ENCODE measurements at places on chromosomes 13 and 19.

GRCh38 chr13:101624210-101624922 is 171.9 kb downstream of the ITGBL1 start:
- no peak for DNase-seq

GRCh38 chr13:25775986-25776385 is 275.8 kb downstream of the SHISA2 start:
- DNase-seq, result no peak

GRCh38 chr13:19663416-19663979 is 30.0 kb downstream of the MPHOSPH8 start:
- no peak for DNase-seq

- peak; percentile 17 for DNase-seq
Measured at GRCh38 chr19:56838024-56838908, 2.3 kb downstream of the PEG3 start.

DNA sequence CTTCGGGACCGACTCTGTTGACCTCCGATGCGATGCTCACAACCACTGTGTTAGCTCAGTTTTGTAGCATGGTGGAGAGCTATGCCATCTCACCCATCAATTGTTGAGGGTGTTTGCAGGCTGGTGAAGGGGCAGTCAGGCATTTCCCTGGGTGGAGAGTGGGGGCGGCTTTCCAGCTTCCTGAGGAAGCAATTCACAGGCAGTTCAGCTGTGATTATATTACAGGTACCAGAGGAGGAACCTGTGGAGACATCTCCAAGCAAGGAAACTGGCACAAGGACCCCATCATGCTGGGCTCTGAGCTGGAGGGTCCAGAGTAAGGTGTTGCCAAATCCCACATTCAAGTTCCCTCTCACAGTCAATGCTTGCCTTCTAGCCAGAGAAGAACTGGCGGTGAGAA is 166.0 kb upstream of the ZNF536 start:
- no peak for DNase-seq

GRCh38 chr13:59893266-59893665 is 270.5 kb downstream of the DIAPH3 start:
- DNase-seq, result no peak

GRCh38 chr13:50033725-50034124 is 18.5 kb downstream of the KCNRG start:
- no peak for DNase-seq

- no peak for DNase-seq
Measured at GRCh38 chr13:52112591-52112990, 16.3 kb downstream of the NEK5 start.

DNA sequence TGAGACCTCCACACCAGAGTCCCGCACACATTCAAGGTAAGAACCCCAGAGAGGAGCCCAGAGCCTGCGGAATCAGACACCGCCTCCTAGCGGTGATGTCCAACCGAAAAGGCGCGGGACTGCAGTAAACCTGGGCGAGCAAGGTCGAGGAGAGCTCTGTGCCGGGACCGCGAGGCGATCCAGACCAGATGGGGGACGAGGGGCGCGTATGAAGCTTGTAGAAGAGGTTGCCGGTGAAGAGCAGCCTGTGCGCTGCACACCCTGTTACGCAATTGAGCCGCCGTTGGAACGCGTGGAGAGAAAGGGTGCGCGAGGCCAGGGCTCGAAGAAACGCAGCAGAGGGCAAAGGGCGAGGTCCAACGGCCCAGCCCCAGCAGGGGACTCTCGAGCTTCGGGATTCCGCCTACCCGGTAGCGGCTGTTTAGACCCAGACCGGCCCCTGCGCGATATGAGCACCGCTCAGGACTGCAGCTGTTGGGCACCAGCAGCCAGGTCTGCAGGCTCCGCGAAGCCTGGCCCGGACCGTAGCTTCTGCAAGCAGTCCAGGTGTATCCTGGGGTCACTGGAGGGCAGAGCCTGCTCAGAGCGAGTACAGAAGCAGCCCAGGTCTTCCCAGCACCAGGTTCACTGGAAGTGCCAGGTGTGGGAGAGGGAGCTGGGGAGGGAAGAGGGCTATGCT is 65.9 kb upstream of the ZNF599 start:
- no peak for DNase-seq

DNA sequence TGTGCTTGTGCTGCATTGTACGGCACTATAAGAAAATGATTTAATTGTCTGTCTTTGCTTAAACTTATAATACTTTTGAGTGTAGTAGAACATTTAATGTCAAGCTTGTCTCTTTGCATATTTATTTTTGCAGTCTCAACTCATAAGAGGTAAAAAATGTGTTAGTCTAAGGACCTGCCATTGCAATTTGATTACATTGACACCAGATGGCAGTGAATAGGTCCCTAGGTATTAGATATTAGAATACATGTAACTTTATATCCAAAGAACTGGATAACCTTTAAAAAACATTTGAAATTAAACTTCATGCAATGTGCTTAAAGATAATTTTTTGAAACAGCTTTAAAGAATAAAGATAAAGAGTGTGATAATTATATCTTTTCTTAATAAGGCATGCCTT is 1421.3 kb downstream of the OLFM4 start:
- no peak for DNase-seq

DNA sequence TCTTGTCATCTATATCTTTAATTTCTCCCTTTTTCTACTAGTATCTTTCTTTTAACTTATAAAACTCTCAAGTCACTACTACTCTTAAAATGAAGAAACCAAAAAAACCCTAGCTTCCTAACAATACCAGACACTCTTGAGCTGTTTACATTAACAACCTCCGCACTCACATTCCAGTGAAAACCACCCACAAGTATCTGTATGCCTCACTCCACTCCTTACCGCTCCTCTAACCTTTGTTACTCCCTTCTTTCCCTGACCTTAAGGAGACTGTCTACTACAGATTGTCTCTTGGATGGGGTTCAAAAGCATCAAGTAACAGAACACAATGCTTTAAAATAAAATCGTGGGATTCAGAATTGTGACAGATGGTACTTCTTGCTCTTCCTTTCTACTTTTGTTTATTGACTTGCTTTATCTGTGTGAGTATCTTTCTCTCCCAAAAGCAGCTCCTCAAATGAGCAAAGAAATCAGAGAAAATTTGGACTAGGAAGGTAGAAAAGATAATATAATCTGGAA is 110.0 kb upstream of the FBXL3 start:
- DNase-seq, result no peak

- no peak for DNase-seq
Measured at GRCh38 chr19:47464675-47465419, 6.8 kb downstream of the SLC8A2 start.

DNA sequence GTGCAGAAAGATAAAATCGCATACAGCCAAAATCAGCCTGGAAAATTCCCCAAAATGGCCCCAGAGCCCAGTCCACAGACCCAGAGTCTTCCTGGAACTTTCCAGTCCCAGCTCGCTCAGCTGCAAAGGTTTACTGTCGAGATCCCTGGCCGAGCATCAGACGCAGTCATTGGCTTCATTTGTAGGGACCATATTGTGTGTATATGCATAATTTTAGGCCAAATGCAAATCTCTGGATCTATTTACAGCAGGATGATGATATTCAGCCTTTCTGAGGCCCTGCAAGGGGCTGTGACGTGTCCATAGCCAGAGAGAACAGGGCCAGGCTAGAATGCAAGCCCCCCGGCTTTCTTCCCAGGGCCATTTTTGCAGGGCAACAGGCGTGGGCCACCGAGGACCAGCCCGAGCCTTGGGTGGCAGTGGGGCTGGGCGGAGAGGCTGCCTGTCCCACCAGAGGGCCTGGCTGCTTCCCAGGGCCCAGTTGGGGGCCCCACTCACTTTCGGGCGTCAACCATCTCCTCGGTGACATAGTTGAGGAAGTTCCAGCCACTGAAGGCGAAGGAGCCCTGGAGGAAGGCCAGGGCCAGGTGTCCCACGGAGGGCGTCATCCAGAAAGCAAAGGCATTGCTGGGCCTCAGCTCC is 13.7 kb downstream of the SLC7A10 start:
- DNase-seq, result no peak

DNA sequence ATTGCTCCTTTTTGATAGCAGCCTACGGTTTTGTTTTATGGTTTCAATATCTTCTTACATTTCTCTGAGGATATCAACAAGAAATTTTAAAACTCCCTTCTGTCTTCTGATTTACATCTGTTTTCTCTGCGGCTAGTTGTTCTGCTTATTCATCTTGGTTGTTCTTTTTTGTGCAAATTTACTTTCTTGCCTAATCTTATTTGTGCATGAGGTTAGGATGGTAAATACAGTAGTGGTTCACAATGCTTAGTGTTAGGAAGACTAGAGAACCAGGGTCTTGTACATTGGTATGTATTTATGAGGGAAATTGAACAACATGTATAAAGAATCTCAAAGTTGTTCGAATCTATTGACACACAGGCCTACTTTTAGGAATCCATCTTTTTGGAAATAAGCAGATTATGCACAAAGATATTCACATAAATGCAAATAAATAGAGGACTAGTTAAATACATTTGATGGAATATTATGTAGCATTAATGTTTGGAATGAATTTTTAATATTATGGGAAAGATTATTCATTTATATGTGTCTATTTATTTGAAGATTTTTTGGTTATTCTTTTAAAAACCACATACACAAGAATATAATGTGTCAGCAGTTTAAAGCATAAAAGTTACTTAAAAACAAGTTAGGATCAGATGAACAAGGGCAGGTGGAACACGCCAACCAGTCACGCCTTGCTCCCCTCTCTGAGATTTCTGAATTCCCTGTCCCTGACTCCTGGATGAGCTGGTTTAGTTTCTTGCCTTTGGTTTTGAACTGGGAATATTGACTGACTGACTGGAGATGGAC is 51.4 kb upstream of the RFC3 start:
- no peak for DNase-seq

DNA sequence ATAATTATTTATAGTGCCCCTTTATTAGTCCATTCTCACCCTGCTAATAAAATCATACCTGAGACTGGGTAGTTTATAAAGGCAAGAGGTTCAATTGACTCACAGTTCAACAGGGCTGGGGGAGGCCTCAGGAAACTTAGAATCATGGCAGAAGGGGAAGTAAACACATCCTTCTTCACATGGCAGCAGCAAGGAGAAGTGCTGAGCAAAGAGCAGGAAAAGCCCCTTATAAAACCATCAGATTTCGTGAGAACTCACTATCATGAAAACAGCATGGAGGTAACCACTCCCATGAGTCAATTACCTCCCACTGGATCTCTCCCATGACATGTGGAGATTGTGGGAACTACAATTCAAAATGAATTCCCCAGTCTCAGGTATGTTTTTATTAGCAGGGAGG is 89.9 kb upstream of the STARD13 start:
- DNase-seq, result no peak

- DNase-seq, result no peak
Measured at GRCh38 chr19:43465468-43466120, at the start of gene LYPD3. TSS of gene LYPD3 (minus strand) at chr19:43465608. CDS start at chr19:43465571, 37 bp downstream.

- DNase-seq, result no peak
Measured at GRCh38 chr13:80952158-80952557, 611.2 kb upstream of the SPRY2 start.

DNA sequence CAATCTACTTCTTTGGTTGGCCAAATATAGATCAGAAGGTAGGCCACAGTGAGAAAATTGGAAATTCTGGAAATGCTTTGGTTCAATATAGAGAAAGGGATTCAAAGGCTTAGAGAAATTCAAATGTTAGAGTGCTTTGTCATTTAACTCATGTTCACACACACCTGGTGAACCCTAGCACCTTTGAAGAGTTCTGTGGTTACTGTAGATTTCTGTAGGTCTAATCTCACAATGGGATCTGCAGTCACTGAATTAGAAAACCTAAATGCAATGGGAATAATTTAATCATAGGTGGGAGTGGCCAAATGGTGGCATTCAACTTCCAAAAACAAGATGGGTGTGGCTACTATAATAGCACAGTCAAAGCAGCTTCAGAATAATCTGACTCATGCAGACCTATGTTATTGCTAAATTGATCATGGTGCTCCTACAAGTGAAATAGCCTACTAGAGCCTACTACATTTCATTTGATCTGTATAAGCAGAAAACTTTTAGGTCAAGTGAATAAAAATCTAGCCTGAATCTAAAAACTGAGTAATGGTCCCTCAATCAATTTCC is 1152.9 kb downstream of the PCDH9 start:
- DNase-seq, result no peak
